ENCODE measurements at places on chromosomes 7 and 10.
A peak's percentile ranks its signal among the peaks of the same experiment; 100 is the strongest.

DNA sequence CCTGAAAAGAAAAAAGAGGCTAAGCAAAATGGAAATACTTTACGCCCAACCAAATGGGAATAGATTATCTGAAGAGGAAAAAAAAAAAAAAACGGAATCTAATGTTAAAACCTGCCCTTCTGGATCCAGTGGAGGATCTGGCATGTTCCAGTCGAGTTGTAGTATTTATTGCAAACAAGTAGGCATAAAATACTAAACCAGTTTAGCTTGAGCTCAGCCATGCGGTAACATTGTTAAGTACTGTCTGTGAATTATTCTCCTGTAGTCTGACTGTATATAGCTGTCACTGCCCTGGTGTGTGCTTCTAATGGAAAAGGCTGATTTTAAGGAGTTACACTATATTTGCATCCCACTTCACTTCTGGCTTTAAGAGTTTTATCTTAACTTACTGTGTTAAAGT, 40.3 kb downstream of the CELF2 start:
- no peak for DNase-seq

- peak; percentile 87 for DNase-seq
These were observed 91.2 kb upstream of the INSIG1 start for GRCh38 chr7:155206318-155207020.

GRCh38 chr7:132343199-132343598, 233.1 kb downstream of the PLXNA4 start:
- DNase-seq: no peak

DNA sequence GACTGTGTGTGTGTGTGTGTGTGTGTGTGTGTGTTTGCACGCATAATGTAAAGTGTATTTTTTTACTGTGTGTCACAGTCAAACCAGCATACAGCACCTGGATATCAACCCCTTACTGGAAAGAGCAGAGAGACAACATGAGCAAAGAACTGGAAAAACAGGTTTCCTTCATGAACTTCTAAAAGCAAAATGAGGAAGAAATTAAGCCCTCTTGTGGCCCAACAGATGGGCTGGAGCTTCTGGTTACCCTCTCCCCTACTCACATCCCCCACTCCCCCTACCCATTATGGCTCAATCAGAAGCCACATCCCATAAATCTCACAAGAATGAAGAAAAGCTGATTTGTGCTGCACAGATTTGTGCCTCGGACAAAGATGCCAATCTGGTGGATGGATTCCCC, 36.2 kb downstream of the PDE1C start:
- no peak for DNase-seq

- no peak for DNase-seq
These were observed 31.1 kb upstream of the MSMB start for GRCh38 chr10:46077141-46077554.

GRCh38 chr10:114432566-114433093, 28.3 kb upstream of the AFAP1L2 start:
- DNase-seq: no peak

GRCh38 chr10:117222976-117223692, 17.8 kb upstream of the SLC18A2 start:
- DNase-seq: no peak

DNA sequence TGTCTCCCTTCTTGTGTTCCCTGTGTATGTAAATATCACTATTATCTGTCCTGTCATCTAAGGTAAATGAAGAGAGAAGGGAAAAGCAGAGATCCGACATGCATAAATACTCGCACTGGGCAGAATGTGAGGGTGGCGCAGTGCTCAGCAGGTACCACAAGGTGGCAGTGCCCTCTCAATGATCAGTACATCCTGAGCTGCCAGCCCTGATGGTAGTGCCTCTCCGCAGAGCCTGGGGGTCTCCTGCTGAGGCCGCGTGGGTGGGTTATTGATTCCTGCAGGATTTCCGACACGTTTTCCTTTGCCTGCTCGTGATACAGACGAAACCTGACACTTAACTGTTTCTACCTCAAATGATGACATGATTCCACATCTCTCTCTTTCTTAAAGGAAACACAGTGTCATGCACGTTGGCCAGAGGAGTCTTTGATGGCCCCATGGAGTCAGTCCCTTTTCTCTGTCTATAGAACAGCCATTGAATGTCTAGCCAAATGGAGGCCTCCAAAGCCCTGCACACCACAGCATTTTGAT, 19.8 kb downstream of the RGR start:
- peak; percentile 80 for DNase-seq

- DNase-seq: no peak
These were observed 73.7 kb downstream of the FOXL3 start for GRCh38 chr7:363626-364025.

- DNase-seq: peak; percentile 21
These were observed 27.6 kb downstream of the CHCHD3 start for GRCh38 chr7:133054162-133054840.

DNA sequence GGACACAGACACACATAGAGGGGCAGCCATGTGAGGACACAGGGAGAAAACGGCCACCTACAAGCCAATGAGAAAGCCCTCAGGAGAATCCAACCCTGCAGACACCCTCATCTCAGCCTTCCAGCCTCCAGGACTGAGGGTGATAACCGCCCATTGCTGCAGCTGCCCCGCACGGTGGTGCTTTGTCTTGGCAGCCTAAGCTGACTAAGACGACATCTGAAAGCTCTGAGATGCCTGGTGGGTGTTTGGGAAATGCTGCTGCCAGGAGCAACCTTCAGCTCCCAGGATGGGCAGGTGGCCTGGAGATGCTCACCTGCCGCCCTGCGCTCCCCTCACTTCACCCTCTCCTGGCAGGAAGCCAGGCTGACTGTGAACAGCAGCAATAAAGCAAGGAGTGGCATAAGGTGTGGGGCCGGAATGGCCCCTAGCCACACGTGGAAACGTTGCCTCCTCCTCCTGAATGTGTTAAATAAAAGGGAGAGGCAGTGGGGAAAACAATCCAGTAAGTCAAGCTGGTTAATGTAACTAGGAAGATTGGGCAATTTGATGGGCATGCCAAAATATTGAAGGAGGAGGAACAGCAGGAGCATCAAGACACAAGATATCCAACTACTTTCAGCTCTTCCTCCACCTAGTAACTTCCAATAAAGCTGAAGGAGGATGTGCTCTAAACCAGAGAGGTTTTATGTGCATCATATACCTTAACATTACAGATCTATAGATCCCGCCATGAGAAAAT, 121.5 kb downstream of the TNS3 start:
- no peak for DNase-seq

- DNase-seq: no peak
These were observed 67.8 kb downstream of the WDR37 start for GRCh38 chr10:1123972-1124371.

- DNase-seq: no peak
These were observed 43.8 kb downstream of the SP8 start for GRCh38 chr7:20742913-20743312.

- DNase-seq: no peak
These were observed 70.2 kb downstream of the ZNF467 start for GRCh38 chr7:149703044-149703650.

- peak; percentile 81 for DNase-seq
These were observed 1053.9 kb downstream of the KCNMA1 start for GRCh38 chr10:76583711-76584161.

DNA sequence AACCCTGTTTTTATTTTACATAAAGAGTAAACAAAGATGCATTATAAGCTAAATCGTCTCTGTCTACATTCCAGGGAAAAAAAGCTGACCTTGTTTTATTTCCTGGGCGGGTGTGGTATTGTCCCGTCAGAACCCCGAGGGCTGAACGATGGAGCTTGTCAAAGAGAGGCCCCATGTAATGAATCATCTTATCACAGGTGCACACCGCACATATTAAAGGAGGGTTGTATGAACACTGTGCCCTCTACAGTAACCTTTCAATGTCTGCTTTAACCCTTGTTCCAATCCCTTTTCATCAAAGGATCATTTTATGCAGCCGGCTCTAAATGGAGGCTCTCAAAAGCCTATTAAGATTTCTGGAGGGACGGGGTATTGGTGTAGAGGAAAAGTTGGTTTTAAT, 158.5 kb upstream of the YAE1 start:
- DNase-seq: no peak

GRCh38 chr10:129771991-129772431, 192.1 kb downstream of the EBF3 start:
- no peak for DNase-seq

DNA sequence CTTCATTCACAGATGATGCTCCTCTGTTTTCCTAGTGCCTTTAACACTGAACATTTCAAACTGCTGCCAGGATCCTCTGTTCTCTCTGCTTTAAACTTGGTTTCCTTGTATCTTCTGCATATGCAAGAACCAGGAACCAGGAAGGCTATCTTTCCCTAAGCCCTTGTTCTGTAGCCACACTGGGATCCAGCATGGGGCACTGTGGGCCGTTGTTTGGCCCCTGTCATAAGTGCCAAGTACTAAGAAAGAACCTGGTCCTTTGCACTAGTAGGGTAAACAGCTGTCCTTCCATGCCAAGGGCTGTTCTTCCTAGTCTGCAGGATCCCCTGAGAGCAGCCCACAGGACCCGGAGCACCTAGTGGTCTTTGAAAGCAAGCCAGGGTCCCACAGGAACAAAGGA, 49.0 kb upstream of the TRIM8 start:
- no peak for DNase-seq

DNA sequence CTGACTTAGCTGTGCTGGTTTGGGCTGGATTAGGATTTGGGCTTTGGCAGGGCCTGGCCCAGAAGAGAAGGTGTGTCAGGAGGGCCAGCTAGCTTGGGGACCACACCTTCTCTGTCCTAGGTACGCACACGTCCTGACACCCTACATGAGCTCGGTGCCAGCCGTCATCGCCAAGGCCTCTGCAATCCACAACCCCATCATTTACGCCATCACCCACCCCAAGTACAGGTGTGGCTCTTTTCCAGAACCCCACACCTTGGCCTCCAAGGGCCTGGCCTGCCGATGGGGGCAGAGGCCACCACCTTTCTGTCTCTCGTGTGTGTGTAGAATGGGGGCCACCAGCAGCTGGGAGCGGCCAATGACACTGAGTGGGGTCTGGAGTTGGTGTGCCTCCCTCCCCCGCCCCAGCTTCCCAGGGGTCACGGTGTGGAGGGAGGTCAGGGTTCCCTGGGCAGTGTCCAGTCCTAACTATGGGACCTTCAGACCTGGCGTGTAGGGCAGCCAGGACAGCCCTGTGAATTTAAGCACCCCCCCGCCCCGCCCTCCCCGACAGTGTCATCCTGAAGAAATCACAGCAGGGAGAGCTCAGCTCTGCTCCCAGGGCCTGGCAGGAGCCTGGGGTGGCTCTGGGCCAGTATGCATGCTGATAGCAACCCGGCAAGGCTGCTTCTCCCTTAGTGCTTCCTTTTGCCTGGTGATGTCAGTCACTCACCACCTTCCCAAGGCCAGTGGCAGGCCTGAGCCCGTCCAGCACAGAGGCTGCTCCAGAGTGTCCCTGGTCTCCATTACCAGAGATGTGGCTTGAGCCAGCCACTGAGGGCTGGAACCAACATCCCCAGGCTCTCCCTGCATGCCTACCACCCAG, 6.9 kb upstream of the LDB3 start:
- peak; percentile 39 for DNase-seq

DNA sequence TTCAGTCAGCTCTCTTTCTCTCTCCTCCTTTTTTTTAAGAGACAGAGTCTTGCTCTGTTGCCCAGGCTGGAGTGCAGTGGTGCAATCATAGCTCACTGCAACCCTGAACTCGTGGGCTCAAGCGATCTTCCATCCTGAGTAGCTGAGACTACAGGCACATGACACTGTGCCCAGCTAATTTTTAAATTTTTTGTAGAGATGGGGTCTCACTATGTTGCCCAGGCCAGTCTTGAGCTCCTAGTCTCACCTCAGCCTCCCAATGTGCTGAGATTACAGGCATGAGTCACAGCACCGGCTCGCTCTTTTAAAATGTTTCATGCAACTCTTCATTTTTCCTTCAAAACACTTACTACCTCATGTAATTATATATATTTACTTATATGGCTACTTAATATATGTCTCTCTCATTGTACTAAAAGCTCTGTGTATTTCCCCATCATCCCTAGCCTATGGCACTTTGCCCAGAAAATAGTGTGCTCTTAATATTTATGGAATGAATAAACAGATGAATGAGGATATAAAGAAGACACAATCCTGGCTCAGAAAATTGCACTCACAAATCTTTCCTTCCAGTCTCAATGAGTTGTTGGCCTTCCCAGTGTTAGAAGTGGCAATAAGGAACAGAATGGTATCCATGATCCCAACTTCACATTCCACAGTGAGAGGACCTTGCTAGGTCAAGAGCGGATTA, 33.9 kb downstream of the EBLN1 start:
- DNase-seq: no peak

DNA sequence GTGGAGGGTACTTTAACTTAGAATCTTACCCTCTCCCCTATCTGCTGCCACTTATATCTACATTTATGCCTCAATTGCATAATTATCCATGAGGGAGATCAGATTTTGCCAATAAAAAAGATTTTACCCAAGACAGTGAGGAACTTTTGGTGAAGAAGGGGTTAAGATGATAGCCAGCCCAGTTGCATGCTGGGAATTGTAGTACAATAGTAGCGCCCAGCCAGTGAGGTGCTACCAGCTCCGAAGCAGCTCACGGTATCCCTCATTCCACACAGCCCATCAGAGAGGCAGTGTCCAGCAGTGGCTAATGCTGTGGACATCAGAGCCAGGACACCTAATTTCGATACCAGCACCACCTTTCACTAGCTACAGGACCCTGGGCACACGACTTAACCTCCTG, 5.9 kb upstream of the LGI1 start:
- DNase-seq: peak; percentile 58

GRCh38 chr10:124153023-124153826, 59.8 kb upstream of the CHST15 start:
- peak; percentile 92 for DNase-seq

DNA sequence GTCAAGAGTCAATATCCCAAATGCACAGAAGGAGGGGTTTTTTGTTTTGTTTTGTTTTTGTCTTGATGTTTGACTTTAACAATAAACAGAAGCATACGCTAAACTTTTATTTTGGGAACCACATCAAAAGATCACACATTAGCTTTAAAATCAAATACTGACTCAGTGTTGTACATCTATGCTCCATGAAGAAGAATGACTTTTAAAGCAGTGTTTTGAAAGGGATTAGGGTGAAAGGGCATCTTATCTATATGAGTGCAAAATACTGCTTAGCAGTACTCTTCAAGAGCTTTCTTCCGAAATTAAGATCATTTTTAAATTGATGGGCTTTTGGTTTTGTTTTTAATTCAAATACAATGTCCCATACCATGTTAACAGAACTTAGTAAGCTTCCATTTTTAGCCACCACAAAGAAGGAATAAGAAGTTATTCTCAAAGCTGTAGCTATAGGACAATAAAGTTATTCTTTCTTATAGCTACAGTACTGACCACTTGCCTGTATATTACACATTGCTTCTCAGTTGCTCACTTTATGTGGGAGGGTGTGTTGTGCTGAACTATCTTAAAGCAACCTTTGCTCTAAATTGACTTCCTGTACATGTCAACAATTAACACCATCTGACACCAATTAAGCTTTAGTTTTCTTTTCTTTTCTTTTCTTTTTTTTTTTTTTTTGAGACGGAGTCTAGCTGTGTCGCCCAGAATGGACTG, 144.3 kb upstream of the KAT6B start:
- no peak for DNase-seq
